ENCODE measurements at places on chromosomes 6 and 20.

GRCh38 chr20:38165966-38166702, 1.1 kb upstream of the TGM2 start:
- no peak for DNase-seq

- DNase-seq, result no peak
These were observed 114.8 kb downstream of the CRYBG1 start for GRCh38 chr6:106475284-106475683.

DNA sequence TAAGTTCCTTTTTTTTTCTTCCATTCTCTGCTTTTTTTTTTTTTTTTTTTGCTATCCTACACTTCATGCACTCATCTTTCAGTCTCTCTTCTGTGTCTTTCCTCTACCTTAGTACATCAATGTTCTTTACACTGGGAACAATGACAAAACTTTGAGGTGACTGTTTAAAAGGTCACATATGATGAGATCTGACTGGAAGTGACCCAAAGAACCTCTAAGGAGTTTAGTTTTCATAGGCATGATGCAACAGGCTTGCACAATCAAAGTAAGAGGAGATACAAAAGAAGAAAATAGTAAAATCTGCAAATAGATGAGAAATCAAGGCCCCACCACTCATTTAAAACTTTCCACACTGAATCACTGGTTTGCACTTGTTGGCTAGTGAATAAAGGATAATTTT, 840.8 kb downstream of the TBC1D32 start:
- DNase-seq, result no peak

GRCh38 chr20:13744352-13744751, 40.4 kb downstream of the ESF1 start:
- DNase-seq, result no peak

DNA sequence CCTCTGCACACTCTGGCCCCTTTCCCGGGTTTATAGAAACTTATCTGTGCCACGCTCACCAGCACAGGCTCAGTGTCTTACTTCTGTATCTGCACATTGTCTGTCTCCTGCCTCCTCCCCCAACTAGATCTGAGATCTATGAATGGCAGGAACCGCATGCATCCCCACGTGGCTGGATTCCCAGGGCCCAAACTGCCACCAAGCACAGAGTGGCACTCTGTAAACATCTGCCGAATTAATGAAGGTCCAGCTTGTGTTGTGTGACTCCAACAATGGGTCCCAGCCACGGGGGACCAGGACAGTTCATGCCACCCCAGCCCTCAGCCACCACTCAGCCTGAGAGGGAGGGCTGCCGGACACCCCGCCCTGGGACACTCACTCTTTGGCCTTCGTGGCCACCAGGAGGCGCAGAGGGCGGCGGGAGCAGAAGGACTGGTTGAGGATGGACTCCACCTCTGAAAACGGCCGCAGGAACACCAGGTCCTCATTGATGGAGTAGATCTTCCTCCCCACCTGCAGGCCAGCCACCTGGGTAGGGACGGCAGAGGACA, 171.1 kb downstream of the PREX1 start:
- no peak for DNase-seq

- DNase-seq, result no peak
These were observed 86.7 kb upstream of the KCNQ5 start for GRCh38 chr6:72535124-72535523.

All from keratinocyte (primary cell).